NCI-H146 (cell line): ENCODE measurements at places on chromosomes 1 and 21.

- no peak for DNase-seq
Observed at GRCh38 chr1:229205854-229206253, 65.1 kb upstream of the RAB4A start.

- no peak for DNase-seq
Observed at GRCh38 chr1:211621447-211622198, 42.7 kb upstream of the SLC30A1 start.

DNA sequence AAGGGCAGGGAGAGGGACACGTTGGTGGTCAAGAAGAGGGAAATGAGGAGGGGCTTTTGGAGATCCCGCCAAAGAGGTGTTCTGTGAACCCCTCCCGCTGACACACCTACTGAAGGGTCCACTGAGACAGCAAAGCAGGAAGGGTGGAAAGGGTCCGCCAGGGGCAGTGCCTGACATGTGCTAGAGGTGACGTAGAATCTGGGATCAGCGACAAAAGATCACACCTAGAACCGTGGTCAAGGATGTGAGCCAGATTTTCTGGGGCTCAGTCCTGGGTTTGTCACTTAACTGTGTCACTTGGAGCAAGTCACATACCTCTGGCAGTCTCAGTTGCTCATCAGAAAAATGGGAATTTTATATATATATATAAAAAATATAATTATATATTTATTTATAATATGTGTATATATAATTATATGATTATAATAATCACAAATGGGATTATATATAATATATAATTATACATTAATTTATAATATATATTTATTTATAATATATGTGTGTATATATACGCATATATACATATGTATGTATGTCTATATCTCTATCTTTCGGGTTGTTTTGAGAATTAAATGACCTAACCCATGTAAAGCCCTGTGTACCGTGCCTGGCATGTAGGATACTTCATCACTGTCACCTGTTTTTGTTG lies 35.0 kb upstream of the ATP5PO start:
- DNase-seq: no peak

DNA sequence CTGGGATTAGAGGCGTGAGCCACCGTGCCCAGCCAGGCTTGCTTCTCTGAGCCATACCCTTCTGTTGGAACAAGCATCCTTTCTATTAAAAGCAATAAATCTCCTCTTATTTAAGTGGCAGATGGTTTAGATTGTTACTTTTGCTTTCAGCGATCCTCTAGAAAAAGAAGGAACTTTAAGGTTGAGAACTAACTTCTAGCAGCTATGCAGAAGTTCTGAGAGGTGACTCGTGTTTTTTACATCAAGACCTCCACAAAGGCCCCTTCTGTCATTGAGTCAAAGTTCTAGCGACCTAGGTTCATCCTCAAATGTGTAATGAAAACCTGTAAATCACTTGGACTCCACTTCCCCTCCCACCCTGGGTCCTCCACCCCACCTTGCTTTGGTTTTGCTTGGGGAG lies 30.8 kb downstream of the PLEKHO1 start:
- no peak for DNase-seq

DNA sequence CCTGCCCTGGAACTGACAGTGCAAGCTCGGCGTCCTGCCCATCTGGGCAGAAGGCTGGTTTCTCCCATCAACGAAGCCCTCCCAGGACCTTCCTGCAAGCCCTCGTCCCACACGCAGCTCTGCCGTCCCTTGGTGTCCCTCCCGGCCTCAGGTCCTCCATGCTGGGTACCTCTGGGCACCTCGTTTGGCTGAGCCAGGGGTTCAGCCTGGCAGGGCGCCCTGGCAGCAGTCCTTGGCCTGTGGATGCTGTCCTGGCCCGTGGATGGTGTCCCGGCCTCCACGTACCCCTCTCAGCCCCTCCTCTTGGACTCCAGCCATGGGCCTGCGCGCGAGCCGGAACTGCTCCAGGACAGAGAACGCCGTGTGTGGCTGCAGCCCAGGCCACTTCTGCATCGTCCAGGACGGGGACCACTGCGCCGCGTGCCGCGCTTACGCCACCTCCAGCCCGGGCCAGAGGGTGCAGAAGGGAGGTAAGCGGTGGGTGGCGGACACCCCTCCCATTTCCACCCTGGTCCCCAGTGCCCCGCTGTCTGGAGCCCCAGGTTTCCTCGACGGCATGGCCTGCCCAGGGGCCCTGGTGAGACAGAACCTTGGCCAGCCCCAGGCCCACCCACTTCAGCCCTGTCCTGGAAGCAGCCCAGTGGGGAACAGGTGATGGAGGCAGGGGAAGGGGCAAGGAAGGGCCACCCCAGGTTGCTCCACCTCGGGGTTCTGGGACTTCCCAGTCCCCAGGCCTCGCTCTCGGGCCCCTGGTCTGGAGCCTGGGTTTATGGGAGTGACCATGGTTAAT lies 3.5 kb downstream of the TNFRSF14 start:
- DNase-seq: no peak

- DNase-seq: peak; percentile 35
Observed at GRCh38 chr1:20983297-20983889, 193.3 kb downstream of the EIF4G3 start.

GRCh38 chr1:150876119-150876454 lies 312 bp downstream of the ARNT start:
- DNase-seq: no peak

DNA sequence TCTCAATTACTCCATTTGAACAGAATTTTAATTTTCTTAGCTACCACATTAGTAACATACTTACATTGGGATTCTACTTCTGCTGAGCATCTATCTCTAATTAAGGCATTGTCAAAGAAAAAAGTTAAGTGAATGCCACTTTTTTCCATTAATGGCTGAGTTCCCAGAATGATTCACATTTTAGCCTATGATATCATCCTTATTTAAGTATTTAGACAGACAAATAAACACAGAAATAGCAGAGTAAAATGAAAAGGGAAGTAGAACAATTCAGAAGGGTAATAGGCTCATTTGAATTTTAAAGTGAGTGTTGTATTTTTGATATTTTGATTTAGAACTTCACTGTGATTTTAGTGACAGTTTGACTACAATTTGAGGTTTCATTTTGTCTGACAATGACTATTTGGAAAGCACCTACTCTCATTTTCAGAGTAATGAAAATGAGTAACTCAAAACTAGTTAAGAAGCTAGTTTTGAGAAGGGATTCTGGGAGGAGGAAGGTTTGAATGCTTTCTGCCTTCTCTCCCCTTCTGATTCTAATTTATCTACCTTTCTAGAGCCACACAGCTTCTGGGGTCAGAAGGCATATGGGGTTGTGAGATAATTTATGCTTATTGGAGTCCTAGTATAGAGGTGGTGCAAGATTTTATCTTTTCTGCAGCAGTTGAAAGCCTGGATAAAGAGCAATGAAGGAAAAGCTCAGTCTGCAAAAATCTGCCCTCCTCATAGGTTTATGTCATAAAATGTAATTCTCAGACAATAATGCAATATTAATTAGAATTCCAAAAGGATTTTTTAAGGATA lies 15.5 kb downstream of the LYPLAL1 start:
- DNase-seq: no peak

DNA sequence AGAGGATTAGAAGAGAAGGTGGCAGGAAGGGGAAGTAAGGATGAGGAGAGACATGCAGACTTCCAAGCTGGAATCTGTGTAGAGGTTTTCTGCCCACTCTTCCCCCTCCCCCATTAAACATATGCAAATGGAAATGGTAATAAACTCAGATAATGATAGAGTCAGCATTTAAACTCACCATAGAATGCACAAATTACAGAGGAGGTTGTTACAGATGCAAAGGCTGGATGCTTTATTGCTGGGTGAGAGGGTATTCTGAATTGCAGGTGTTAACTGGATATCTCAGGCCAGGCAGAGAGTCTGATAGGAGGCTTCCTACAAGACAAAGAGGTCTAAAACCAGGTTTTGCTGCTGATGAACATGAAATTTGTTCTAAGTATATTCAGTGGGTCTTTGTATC lies 372.5 kb downstream of the SEC16B start:
- DNase-seq: no peak

DNA sequence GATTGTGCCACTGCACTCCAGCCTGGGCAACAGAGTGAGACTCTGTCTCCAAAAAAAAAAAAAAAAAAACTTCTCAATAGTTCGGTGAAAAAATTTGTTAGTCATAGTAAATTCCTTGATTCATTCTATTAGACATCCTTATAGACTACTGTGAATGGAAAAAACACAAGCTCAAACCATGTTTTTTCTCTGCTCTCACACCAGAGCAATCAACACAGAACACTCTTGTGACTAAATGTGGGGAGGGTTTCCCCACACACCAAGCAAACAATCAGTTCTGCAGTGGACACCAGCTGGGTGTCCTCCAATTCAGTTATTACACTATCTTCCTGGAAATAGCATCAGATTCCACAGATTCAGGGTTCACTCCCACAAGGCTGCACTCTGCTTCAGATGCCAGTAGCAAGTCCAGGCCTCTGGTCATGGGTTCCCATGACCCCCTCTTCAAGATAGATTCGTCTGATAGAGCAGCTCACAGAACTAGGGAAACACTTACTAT lies 69.1 kb upstream of the TEKT2 start:
- no peak for DNase-seq

DNA sequence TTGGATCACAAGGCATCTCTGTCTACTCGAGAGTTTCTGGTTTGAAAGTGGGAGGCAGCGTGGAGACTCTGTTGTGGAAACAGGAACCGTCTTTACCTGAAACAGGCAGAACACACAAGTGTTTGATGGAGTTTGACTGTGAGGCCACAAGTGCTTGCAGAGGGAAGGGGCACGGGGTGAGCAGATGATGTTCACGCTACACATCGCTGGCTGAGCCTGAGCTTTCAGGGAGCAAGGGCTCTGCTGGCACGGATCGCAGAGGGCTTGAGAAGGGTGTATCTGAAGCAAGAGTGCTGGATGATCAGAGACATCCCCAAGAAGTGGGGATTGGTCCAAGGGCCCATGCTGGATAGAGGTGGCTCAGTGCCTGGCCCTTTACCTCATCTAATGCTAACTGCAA lies 59.3 kb downstream of the IGSF21 start:
- no peak for DNase-seq

- DNase-seq: no peak
Observed at GRCh38 chr1:204578867-204579664, 62.9 kb downstream of the MDM4 start.

GRCh38 chr1:56397409-56397808 lies 182.0 kb downstream of the PLPP3 start:
- DNase-seq: no peak

DNA sequence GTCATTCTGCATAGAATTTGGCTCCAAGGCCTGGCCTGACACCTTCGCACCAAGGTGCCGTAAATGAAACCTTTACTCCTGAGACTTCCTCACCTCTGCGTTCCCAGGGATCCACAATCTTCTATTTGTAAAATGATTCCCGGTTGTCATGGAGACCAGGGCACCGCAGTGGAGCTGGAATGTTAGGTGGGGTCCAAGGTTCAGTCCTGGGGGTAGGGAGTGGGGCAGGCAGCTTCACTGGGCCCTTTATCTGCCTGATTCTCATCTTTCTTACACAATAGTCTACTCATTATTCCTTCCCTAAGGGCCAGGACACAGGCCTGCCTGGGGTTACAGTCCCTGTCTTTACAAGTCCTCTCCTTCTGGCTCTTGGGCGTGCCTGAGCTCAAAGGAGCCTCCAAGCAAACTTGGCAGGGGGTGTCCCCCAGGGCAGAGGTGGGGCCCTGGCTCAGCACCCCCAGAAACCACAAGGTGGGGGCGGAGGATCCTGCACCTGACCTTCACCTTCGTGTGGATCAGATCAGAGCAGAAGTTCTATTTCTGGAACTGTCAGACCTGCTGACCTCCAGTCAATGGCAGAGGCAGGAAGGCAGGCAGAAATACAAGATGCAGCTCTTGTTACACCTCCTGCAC lies 51.1 kb downstream of the RIPK4 start:
- DNase-seq: peak; percentile 28

DNA sequence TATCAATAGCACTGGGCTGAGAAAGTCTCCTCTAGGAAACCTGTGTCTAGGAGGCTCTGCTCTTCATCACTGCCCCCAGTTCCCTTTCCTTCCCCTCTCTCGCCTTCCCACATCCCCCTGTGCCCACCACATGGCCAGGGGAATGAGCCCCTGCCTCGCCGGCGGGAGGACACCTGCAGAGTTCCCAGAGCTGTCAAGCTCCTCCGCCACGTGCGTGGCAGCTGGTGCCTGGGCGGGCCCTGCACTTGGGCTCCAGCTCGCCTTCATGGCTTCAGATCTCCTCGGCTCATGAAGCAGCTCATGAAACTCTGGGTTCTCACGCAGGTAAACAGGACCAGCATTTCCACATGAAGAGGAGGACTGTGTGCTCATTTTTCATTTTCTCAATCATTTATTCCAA lies 62.8 kb downstream of the SIM2 start:
- DNase-seq: no peak

DNA sequence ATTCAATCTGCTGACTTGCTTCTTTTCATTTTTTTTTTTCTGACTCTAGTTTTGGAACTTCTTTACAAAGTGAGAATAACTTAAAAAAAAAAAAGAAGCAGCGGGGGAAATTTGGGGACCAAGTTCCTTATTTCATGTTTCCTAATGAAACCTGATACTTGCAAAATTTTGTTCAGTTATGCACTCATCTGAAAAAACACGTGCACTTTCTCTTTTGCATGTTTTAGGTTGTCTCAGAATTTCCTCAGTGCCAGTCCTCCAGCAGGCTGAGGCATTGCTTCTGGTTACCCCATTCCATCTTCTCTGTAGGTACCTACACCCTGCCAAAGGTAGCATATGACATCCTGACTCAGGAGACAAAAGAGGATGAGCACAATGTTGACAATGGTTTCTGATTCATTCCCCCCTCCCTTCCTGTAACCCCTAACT lies 299.7 kb downstream of the GRIK1 start:
- DNase-seq: no peak

DNA sequence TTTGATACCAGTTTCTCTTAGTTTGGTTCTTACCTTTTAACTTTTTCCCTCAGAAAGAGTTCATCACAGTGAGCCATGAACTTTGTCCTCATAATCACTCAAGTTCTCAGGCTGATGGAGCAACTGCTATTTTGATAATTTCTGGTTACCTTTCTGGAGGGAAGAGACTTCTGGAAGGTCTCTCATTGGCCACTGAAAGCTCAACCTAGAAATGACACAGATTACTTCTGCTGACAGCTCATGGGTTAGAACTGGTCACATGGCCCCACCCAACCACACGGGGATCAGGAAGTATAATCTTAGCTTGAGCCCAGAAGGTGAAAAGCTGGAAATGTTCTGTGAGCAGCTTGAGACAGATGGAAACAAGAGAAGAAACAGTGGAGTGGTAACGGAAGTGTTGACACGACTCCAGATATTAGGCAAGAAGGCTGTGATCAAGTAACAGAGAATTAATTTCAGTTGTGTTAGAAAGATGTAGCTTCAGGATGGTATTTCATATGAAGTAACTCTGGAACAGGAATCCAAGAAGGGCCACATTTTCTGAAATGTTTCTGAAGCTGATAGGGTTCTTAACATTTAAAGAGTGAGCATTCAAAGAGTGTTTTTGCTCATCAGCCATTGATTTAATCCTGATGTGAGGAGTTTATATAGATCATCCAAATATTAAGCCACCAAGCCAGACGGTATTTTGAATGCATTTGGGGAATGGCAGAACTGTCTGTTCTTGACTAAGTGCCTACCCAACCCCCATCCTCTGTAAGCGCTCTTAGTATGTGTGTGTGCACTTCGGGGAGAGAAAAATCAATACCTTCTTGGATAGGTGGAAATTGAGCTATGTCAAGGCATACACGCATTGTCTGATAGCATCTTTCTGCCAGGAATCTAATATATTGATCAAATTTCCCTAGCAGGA lies 21.9 kb upstream of the XPR1 start:
- DNase-seq: peak; percentile 60

- no peak for DNase-seq
Observed at GRCh38 chr1:204984499-204984898, 58.5 kb upstream of the CNTN2 start.
